ENCODE measurements at places on chromosomes 5 and 9.

DNA sequence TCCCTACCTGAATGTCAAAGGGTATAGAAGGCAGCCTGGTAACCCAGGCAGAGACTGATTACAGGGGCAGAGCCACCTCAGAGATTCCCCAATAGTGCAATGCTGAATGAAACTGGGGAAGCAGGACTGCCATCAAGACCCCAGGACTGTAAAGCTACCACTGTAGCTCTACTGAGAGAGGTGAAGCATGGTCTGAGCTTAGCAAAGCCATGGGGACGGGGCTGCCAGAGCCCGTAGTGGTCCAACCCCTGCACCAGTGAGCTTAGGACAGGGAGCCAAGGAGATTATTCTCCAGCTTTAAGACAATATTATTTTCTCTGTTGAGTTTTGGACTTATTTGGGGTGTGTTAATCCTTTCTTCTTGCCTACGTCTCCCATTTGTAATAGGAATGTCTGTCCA is 679.3 kb upstream of the GRAMD2B start:
- DNase-seq: no peak

GRCh38 chr5:168765551-168766425 is 186.6 kb upstream of the PANK3 start:
- no peak for DNase-seq

GRCh38 chr5:109713453-109713852 is 23.7 kb downstream of the MAN2A1 start:
- no peak for DNase-seq

DNA sequence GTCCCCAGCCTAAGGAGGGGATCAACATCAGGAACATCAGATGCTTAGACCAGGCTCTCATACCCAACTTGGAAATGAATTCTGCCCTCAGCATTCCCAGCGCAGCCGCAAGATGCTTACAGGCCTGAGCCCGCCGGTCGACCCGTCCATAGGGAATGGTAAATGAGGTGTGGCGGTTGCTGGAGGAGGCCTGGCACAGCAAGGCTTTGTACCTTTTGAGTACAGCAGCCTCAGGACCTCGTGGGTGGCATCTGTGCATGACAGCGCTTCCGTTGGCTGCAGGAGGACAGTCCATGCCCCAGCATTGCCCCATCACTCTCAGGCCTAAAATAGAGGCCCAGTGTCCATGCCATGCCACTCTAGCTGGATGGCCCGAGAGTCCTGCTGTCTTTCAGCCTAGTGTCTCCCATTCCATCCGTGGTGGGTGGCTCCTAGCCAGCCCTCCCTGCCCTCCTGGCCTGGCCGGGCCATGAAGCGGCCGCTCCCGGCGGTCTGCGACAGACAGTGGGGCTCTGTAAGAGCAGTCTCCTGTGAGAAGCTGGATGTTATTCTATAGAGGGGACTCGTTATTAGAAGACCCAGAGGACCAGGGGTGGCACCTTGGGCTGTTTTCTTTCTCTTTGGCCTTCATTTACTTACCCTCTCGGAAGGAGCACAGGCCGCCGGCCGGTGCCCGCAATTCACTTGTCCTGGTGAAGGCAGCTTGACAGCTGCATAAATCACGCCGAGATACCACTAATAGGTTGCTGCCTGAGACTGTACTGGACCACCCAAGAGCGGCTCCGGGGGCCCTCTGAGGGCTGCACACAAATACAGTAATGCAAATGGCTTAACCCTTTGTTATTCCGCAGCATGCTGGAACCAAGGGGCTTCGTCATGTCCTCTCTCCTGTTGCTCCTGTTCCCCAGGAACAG is 223.5 kb upstream of the TUT7 start:
- no peak for DNase-seq

- DNase-seq: no peak
Measured at GRCh38 chr9:16499892-16500291, 370.6 kb downstream of the BNC2 start.

DNA sequence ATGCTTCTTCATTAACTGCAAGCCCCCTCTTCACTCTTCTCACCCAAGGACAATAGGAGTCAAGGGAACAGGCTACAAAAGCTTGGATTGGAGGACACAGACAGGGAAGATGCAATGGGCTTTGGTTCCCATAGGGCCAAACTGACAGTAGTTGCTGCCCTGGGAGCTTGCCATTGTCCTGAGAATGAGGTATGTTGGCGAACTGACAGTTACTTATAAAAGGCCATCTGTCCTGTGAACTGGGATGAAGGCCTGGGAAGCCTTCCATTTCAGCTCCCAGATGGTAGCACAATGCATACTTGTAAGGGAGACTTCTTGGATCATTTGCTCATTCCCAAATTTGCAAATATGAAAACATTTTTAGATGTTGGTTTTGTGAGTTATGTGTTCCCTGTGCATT is 88.9 kb downstream of the SNCAIP start:
- no peak for DNase-seq

DNA sequence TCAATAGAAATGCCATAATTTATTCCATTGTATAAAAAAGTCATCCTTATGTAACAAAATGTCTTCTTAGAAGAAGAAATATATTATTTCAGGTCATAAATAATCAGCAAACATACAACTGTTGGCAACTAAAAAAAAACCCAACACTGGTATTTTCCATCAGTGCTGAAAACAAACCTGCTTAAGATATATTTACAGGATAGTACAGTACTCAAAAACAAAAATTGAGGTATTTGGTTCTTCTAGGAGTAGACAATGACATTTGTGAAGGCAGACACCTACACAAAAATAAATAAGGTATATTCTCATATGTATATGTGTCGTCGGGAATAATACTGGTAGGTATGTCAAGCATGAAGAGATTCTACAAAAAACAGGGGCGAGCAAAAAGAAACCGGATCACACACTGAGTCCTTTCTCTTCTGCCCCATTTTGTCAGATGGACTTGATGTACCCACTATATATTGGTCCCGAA is 2.9 kb downstream of the DUSP1 start:
- DNase-seq: no peak

- no peak for DNase-seq
Measured at GRCh38 chr5:151089726-151090125, 8.9 kb upstream of the TNIP1 start.

GRCh38 chr5:171945066-171945465 is 61.4 kb downstream of the FBXW11 start:
- no peak for DNase-seq

GRCh38 chr5:123455095-123455494 is 31.9 kb upstream of the CEP120 start:
- no peak for DNase-seq
